GM23248 (cell line): ENCODE measurements at places on chromosomes 12 and 14. TPM values are rescaled to one million over a fixed set of nuclear protein-coding genes. Genes with fewer than 3 reads are reported as not detected.

The CDKN3 gene
- 20.1 and 44.5 TPM in 2 replicates for total RNA-seq

The MANSC1 gene
- 2.5 and 12.2 TPM in 2 replicates for total RNA-seq

- DNase-seq = no peak
Measured at GRCh38 chr14:54650959-54651351, 84.0 kb downstream of the SAMD4A start.

DNA sequence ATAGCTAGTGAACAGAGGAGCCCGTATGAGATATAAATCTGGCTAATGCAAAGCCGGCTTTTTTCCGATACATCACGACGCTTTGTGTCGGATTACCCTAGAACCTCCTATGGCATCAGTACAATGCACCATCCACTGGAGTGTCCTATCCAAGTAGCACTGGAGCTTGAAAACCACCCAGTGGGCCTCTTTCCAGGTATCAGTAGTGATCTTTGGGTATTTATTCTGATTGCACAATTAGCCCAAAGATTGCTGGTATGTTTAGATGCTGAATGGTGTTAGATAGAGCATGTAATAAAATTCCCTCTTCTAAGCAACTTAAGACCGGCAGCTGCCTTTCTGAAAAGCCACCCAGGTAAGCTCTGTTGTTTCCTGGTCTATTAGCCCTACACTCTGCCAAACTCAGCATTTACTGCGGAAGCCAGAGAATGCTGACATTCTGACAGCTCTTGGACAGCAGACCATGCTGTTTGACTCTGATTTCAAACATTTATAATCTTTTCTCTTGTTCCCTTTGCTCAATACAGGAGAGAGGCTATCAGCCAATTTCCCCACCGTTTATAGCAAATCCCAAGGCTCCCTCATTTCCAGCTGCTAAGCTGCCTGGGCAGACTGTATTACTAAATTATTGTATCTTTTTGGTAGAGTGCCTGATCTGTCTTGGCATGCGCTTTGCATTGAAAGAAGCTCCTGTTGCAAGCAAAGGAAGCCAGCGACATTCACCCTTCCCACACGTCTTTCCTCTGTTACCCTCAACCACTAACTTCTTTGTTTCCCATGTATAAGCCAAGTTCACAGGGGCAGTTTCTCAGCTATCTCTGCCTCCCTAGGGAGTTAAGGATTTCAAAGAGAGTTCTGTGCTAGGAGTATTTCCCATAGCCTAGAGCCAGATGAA is 388.3 kb upstream of the GARIN6 start:
- no peak for DNase-seq

DNA sequence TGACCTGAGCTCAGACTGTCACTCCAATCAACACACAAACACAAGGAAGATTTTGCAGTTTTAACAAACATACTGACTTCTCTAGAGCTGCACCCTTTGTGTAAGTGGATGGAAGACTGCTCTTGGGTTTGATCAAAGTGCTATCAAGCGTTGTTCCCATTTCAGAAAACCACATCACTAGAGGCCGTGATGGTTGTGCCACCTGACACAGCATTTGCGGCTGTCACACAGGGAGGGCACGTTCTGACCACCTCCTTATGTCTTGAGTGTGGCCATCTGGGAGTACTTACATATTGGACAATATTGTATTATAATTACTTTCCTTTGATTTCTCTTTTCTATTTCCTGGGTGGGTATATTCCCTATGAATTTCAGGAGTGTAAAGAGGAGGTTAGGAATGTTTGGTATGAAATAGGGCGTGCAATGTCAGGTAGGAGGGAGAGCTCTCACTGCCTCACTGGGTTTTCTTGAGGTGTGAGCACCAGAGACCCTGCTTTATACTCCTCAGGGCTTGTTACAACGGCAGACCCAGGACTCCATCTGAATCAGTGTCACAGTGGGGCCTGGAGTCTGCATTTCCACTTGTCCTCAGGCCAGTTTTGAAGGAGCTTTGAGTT is 74.3 kb downstream of the SYNE3 start:
- DNase-seq = no peak
